ENCODE measurements at places on chromosomes 6 and 20.

DNA sequence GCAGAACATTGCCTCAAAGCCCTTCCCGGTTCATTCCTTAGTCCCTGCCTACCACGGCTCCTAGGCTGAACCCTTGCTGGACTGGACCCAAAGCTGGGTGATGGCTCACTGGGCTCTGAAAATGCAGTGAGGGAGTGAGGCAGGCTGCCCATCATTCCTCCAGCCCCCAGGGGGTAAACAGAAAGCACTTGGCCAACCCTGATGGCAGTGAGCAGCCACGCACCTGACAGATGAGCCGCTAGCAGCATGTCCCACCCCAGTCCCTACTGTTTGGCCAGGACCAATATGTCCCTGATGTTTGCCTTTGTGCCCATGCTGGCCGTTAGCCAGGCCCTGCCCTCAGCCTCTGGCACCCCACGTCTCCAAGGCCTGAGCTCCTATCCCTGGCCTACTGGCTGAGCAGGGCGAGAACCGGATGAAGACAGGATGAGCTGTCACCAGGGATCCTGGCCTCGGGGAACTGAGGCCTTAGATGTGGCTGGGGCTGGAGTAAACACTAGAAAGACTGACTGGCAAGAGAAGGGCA, 19.4 kb upstream of the BAK1 start:
- DNase-seq = peak; percentile 58

DNA sequence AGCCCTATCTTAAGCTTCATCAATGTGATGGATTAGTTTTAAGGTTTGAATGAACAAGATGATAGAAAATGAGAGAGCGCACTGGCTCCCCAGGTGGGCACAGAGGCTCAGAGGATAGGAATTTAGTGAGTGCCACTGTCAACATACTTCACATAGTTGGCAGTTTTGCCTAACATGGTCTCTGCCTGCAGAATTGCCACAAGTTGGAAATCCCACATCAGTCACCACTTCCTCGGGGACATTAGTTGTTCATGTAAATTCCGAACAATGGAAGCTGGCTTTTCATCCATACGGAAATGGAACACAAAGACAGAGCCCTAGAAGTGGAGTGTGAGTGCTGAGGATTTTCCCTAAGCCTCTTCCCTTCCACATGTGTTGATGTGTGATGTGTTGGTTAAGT, 123.9 kb upstream of the PHACTR1 start:
- peak; percentile 87 for DNase-seq

- DNase-seq = no peak
Observed at GRCh38 chr6:169175360-169175887, 78.2 kb downstream of the THBS2 start.

DNA sequence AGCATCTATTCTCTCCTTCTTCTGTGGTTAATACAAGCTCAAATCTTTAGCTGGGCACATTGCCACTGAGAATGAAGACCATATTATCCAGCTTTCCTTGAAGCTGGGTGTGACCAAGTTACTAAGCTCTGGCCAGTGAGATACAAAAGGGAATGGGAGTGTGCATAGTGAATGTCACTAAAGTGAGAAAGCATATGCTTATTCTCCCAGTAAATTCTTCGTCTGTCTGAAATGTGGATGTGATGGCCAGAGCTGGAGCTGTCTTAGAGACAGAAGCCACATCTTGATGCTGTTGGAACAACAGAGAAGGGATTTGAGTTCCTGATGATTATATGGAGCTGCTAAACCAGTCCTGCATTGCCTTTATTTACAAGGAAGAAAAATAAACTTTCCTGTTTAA, 60.1 kb downstream of the SESN1 start:
- no peak for DNase-seq

- no peak for DNase-seq
Observed at GRCh38 chr6:52958546-52959255, 36.4 kb downstream of the GSTA4 start.

DNA sequence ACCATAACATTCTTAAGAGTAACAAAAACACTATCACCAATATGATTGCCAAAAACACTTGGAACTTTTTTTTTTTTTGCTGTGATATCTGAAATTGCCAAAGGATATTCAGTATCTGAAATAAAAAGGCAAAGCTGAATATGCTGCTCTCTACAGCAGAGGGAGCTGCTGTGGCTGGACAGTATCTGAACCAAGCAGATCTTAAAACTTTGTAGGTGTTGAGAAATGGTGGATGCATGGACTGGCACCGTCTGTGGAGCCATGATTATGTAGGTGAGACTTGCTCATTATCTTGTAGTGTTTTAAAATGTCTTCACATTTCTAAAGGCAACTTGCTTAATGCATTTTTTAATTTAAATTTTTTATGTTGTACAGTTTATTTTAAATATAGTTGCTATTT, 9.2 kb downstream of the PDCD2 start:
- peak; percentile 17 for DNase-seq

- no peak for DNase-seq
Observed at GRCh38 chr6:167130008-167130677, 7.2 kb downstream of the CCR6 start.

GRCh38 chr6:107488174-107488874, 1.6 kb upstream of the SOBP start:
- no peak for DNase-seq

DNA sequence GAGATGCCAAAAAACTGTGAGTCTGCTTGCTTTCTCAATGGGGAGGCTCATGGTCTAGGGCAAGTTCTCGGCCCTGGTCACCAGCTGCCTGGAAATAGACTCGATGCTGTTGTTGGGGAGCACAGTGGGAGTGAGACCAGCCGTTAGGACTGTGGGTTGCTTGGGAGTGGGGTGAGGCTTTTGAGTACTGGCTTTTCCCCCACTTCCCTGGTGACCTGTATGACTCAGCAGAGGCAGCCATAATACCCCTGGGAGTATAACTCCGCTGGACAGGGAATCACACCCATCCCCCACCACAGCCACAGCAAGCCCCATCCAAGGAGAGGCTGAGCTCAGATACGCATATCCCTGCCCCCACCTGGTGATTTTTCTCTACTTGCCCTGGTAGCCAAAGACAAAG, 48.9 kb upstream of the OGFRL1 start:
- DNase-seq = no peak

- no peak for DNase-seq
Observed at GRCh38 chr6:32410906-32411305, 3.9 kb upstream of the BTNL2 start.
